Activated CD4-positive, alpha-beta T cell treated with anti-CD3 and anti-CD28 coated beads, Interleukin-2, amount 10 ng/mL, durations not matched to agents 7 days and 5 days (primary cell): ENCODE measurements at places on chromosomes 1 and 21. TPM values are rescaled to one million over a fixed set of nuclear protein-coding genes. Genes with fewer than 3 reads are reported as not detected.

The TIPRL gene
- 44.4 TPM for total RNA-seq

The DENND4B gene
- 165 TPM for total RNA-seq

The PPIH gene
- total RNA-seq, result 116 TPM

The FCRL2 gene
- total RNA-seq, result not detected

The OR2G3 gene
- total RNA-seq, result not detected

The GABRD gene
- not detected for total RNA-seq

The KRTAP6-3 gene
- not detected for total RNA-seq

The PPCS gene
- total RNA-seq, result 46.5 TPM

The LCE1F gene
- not detected for total RNA-seq

The PTPRC gene
- total RNA-seq, result 700 TPM

DNA sequence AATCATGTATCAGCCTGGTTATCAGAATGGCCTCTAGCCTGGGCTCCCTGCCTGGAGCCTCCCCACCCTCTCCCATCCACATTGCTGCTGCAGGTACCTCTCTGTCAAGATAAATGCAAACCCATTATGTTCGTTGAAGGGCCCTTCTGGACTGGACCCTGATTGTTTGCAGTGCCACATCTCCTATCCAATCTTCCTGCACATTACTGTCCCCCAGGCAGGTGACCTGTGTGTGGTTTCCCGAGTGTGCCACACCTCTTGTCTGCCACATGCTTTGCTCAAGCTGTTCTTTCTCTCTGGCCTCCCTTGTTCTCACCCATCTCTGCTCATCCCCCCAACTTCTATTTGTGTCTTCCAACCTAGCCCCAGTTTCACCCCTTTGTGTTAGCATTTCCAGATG lies 32.4 kb downstream of the IER5 start:
- DNase-seq, result no peak

GRCh38 chr1:56423716-56424115 lies 155.6 kb downstream of the PLPP3 start:
- no peak for DNase-seq

DNA sequence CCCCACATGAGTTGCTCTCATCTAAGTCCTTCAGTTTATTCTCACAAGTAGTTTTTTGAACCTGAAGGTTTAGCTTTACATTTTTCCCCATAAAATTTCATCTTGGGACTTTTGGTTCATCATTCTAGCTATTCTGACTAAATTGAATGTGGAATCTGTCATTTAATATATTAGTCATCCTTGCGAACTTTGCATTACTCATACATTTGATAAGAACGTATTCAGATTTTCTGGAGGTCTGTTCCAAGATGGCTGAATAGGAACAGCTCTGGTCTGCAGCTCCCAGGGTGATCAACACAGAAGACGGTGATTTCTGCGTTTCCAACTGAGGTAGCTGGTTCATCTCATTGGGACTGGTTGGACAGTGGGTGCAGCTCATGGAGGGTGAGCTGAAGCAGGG lies 59.8 kb upstream of the CSF1 start:
- DNase-seq, result no peak

DNA sequence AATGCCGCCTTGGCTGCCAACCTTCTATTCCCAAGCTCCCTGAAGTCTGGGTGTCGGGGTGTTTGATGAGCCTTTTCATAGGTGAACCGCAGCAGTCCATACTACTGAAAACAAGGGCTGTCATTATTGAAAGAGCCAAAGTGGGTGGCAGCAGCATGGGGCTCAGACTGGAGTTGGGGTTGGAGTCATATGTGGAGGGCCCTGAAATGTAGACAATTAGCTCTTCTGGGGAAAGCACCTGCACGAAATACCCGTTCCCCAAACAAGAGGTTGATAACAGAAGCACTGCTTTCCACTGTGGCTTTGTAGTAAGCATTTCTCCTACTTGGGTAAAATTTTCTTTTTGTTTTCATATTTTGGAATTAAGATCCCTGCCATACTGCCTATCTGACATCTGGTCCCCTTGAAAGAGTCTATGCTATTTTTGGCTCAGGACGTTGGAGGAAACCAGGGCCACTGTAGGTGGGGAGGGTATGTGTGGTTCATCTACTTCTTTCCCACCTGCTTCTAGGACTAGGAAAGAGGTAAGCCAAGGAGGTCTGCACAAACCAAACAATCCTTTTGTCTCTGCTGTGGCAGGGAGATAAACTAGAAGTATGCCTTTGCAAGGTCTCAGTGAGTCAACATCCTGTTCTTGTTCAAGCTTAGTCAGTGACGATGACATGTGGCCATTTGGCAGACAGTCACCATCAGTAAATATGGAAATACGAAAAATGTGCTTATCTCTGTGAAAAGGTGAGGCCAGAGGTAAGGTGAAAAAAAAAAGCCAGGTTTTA lies 197.0 kb upstream of the UBE2U start:
- no peak for DNase-seq

- DNase-seq, result no peak
These were observed 90.6 kb upstream of the USP24 start for GRCh38 chr1:55305735-55306134.

DNA sequence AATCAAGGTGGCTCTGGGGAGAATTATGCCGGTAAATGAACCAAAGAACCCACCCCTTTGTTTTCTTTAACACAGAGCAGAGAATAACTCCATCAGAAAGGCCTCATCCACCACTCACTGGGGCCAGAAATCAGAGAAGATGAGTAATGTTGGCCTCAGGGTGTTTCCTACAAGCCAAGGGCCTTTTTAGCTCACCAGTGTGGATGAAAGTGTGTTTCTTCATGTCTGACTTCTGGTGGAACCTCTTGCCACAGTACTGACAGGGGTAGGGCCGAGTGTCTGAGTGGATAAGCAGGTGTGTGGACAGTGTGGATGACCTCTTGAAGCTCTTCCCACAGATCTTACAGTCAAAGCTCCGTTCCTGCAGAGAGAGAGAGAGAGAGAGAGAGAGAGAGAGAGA lies 8.3 kb downstream of the GFI1 start:
- DNase-seq, result no peak

DNA sequence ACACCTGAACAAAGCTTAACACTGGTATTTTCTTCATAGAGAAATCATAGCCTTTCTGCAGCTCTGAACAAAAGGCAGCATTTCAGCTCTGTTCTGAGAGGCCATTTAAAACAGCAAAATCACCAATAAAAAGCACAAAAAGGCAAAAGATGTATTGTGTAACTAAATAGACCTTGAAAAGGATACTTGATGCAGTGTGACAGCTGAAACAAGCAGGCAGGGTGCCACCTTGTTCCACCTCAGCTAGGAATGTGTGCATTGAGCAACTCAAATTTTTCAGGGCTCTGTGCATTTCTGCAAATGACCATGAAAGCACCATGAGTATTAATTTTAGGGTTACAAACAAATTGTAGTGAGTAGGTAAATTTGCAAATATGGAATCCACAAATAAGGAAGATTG lies 65.8 kb downstream of the RHOU start:
- DNase-seq, result no peak

DNA sequence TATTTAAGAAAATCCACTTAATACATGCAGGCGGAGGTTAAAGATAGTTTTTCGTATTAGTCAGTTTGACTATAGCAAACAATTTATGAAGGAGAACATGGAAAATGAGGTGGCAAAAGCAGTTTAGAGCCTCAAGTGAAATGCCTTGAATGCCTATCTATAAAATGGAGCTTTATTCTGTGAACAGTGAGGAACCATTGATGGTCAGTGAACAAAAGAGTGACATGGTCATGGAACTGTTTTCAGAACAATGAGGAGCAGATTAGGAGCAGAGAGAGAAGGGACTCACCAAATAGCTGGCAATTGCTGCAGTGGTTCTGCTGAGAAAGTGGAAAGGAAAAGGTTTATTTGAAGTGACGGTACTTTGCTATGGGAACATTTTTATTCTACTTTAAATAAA lies 299.8 kb downstream of the DUSP10 start:
- no peak for DNase-seq

GRCh38 chr1:211724687-211725196 lies 49.3 kb upstream of the NEK2 start:
- no peak for DNase-seq

DNA sequence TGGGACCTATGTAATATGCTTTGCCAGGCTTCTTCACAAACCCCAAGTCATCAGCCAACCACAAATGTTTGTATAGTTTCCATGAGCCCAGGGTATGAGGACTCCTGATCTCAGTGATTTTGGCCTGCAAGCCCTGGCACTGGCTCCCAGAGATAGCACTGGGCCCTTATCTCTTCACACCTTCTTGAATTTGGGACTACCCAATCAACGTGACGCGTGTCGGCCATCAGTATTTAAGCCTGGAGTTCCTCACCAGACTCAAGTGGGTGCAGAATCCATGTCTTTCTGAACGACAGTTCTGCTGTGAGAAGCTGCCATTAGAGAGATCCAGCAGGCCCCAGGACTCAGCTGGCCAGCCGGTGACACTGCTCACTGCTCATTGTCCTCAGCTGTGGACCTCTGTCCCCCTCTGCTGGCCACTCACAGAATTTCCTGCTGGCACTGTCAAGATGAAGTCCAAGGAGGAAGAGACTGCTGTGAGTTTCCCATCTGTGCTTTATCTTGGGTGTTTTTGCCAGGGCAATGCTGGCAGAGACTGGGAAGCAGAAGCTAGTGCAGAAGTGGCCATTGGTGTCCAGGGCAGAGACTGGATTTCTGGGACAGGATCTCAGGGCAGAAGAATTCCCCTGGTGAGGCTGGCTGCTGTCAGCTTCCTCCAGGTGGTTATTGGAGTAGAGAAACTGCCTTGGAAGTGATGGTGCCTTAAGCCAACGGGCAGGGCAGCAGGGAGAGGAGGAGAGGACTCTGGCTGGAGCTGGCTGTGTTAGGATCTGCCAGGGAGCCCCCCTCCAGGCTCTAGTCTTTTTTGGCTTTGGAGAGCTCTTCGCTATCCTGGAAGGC lies 28.4 kb downstream of the TMCC2 start:
- peak; percentile 88 for DNase-seq

DNA sequence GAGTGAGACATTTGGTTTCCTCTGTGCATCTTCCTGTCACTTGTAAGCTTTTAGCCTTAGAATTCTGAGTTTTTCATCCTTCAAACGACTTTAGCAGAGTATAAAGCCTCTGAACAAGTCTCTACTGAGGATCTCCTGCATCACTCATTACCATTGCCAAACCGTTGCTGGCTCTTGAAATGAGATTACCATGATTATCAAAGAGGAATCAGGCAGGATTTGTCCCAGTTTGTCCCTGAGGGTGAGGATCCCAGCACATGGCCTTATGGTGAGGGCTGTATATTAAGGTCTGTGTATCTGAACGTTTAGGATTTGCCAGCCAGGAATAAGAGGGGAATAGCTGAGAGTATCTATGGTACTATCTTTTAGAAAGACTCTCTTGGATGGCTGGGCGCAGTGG lies 169.5 kb upstream of the L1TD1 start:
- no peak for DNase-seq

GRCh38 chr1:224014330-224014649 lies 99.6 kb upstream of the FBXO28 start:
- DNase-seq, result no peak

DNA sequence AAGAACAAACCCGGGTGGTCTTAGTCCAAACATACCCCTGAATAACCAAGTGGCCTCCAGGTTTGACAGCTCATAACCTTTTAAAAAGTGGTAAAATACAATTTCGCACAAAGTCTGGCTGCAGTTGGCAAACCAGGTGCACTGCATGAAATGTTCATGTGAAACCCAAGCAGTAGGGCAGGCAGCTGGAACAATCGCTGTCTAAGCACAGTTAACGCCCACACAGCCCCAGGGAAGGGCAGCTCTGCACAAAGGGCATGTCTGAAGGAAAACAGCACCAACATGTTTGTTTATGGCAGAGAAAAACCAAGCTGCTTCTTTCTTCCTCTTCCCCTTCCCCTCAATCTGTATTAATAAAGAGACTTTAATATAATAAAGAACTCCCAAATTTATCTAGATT lies 49.5 kb downstream of the KIAA1614 start:
- no peak for DNase-seq

DNA sequence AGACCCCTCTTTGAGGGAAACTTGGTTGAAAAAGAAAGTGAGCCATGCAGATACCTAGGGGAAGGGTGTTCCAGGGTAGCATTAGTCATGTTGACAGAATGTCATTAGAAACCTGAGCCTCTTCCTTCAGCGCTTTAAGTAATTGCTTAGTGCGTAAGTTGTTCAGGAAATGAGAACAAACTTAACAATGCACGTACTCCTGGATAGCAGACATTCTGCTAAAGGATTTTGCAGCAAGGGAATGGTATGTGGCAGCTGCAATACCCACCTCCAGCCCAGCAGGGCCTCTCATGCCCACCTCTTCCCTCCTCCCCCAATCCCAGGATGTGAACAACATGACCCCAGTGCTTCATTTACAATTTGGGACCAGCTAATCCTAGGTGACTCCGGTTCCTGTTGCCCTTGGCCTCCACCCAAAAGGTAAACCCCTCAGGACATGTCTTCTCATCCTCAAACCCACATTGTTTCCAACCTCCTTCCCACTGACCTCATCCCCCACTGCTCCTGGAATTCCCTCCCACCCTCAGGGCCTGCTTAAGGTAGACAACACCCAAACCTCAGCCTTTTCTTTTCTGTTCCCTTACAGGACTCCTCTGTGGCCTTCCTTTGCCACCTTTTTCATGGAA lies 98.0 kb upstream of the BCAR3 start:
- DNase-seq, result no peak

- no peak for DNase-seq
These were observed 1173.6 kb downstream of the KCNT2 start for GRCh38 chr1:195434566-195435203.

GRCh38 chr1:48803474-48803873 lies 26.8 kb upstream of the BEND5 start:
- no peak for DNase-seq

GRCh38 chr1:3355089-3355488 lies 99.4 kb upstream of the ARHGEF16 start:
- no peak for DNase-seq

DNA sequence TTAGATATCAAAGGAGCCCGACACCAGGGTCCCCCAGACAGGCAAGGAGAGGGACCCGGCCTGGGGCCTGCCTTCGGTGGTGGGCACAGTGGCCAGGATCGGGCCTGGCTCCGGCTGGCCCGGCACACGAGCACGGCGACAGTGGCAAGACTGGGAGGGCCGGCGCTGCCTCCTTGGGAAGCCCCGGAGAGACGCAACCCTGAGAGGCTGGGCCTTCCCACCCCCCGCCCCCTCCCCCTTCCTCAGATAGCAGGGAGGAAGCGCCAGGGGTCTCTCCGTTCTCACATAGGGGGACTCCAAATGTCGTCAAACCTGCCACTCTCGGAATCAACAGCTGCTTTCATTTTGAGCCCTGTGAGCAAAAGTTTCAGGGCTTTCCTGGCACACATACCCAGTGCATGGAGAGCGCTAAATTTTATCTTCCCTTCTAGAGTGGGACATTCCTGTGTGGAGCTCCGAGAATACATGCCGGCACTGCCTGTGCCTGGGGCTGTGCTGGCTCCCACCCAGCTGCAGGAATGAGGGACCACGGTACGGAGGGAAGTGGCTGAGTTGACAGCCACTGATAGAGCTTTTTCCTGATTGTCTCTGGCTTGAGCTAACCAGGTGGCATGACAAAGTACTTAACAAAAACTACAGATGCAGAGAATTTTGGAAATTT lies 62.4 kb downstream of the CD247 start:
- DNase-seq, result peak; percentile 49
